ENCODE measurements at places on chromosomes 2 and 18.

- DNase-seq = no peak
Observed at GRCh38 chr2:6771634-6772611, 93.8 kb downstream of the CMPK2 start.

- DNase-seq = no peak
Observed at GRCh38 chr2:102015399-102015798, 23.6 kb downstream of the IL1R2 start.

DNA sequence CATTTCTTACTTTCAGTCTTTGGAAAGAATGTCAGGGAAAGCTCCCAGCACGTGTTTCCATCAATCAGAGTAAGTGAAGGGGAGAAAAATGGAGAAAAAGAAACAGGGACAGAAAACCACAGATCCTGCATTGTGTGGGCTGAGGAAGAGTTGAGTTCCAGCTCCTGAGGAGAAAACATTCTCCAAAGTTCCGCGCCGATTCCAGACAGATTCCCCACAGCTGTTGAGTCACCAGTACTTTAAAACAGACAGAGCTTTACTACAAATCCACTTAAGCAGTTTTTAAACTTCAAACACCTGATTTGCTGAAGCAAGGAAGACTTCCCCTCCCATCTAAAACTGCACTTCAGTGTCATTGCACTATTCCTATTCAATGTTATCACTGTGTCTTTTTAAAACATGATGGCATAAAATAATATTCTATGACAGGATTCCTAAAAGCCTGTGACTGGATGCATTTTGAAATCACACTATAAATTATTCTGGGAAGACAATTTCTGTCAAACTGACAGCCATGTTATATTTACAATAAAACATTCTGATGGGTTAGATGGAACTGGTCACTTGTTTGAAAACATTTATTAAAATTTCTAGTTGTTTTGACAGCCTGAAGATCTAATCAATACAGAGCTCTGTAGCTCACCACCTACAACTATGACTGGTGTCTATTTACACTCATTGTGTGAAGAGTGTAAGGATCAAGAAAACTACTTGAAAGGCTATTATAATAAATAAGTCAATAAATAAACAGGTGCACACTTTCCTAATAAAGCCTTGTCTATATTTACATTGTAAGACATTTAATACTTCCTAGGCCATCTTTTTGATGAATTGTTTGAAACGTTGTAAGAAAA, 40.9 kb downstream of the TCF4 start:
- no peak for DNase-seq

GRCh38 chr2:120314690-120315366, 31.1 kb upstream of the INHBB start:
- peak; percentile 41 for DNase-seq

DNA sequence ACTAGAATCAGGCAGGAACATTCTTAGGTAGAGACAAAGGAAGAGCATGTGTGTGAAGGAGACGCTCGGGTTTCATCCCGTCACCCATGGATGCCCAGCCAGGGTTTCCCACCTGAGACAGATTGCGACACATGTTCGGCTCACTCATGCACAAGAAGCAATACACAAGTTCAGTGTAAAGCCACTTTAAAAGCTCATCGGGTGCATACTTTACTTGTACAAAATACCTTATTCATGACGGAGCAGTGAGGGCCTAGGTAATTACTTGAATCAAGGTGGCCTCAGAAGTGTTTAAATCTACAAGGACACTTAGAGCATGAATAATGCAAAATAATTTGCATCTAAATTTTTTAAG, 42.0 kb downstream of the ZEB2 start:
- no peak for DNase-seq

DNA sequence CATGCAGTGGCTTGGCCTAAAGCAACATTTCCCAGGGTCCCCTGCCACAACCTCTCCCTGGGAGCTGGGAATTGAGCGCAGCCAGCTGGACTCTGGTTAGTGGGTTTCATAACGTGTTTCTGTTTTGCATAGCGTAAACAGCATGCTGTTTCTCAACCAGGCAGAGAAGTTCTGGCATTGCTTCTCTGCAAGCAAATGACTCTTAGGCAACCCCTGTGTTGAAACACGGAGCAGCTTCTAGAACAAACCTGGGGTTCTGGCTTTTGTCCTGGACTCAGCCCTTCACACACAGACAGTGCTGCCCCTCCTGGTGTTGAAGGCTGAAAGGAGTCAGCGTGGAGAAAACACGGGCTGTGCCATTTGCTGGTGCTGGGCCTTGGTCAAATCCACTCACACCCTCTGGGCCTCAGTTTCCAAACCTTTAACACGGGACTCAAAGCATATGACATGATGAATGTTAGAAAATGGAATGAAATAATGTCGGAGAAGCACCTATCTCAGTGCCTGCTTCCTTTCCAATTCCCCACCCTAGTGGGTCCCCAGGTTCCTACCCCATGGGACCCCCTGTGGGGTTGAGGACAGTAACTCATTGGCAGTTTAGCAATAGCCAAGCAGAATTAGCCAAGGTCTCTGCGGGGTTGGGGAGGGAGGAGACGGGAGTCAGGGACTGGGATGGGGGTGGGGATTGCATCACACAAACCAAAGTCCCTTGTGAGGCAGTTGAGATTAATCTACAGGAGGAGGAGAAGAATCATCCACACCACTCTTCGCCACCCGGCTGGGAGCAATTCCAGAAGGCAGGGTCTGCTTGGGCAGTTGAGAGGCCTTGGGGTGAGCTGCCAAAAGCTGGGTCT, 30.2 kb upstream of the IL1R2 start:
- DNase-seq = no peak

GRCh38 chr2:38850045-38850444, 25.7 kb downstream of the DHX57 start:
- no peak for DNase-seq

- DNase-seq = no peak
Observed at GRCh38 chr2:126616606-126617069, 39.3 kb upstream of the GYPC start.

GRCh38 chr18:6659963-6660725, 69.4 kb upstream of the ARHGAP28 start:
- no peak for DNase-seq

DNA sequence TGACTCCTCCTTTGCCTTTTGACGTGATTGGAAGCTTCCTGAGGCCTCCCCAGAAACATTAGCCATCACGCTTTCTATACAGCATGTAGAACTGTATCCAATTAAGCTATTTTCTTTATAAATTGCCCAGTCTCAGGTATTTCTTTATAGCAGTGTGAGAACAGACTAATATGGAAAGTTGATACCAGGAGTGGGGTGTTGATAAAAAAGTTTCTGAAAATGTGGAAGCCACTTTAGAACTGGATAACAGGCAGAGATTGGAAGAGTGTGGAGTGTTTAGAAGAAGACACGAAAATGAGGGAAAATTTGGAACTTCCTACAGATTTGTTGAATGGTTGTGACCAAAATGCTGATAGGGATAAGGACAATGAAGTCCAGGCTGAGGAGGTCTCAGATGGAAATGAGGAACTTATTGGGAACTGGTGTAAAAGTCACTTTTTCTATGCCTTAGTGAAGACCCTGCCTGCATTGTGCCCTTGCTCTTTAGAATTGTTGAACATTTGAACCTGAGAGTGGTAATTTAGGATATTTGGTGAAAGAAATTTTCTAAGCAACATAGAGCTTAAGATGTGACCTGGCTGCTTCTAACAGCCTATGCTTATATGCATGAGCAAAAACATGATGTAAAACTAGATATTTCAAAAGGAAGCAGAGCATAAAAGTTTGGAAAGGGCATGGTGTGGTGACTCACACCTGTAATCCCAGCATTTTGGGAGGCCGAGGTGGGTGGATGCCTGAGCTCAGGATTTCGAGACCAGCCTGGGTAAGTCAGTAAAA, 969.7 kb downstream of the DSC3 start:
- no peak for DNase-seq

- peak; percentile 25 for DNase-seq
Observed at GRCh38 chr2:234492717-234493485, 4.0 kb downstream of the ARL4C start.

DNA sequence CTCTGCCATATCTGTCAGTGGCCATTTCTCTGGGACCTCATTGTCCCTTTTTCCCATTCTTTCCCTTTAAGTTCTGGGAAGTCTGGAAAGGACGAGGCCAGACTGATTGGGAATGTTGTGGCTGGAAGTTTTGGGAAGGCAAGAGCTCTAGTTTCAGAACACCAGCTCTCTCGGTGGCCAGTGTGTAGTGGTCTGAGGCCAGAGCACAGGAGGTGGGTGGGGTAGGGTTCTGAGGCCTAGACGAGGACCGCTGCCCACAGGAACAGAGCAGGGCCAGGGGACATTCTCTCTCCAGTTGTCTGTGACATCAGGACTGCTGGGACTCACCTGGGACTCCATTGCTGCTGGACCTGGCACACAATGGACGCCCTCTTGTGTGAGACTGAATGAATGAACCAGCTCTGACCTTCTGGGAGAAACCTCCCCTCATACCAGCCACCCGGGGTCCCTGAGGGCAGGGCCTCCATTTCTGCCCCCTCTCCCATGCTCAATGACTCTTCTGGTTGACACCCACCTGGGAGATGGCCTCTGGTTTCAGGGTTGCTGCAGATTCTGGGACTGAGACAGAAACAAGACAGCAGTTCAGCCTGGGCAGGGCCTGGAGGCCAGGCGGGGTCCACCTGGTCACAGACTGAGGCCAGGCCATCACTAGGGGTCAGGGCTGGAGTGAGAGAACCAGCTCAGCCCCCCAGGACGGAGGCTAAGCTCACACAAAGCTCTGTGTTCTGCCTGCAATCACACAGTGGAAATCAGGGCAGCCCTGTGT, 8.4 kb upstream of the NPPC start:
- DNase-seq = no peak

DNA sequence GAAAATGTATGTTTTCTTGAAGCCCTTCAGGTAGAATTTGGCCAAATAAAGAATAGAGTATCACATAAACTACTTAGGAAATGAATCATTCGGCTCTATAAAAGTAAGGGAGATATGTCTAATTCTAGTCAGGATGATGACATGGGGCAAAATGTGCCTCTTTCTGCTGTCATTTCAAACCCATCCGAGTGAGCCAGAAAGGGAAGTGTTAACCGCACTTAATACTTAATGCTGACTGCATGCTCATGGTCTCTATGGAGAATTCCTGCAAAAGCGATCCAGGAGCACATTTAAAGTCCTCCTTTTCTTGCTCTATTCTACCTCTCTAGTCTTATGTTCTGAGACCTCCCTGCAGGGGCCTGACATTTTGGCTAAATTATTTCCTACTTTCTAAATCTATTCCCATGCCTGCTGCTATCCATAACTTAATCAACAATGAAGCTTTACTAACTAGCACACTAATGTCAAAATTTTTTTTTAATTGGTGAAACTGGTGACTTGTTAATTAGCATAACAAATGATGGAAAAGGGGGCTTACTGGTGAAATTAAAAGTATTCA, 127.4 kb downstream of the CDC42EP3 start:
- no peak for DNase-seq

GRCh38 chr2:56239437-56239836, 55.6 kb downstream of the CCDC85A start:
- no peak for DNase-seq

DNA sequence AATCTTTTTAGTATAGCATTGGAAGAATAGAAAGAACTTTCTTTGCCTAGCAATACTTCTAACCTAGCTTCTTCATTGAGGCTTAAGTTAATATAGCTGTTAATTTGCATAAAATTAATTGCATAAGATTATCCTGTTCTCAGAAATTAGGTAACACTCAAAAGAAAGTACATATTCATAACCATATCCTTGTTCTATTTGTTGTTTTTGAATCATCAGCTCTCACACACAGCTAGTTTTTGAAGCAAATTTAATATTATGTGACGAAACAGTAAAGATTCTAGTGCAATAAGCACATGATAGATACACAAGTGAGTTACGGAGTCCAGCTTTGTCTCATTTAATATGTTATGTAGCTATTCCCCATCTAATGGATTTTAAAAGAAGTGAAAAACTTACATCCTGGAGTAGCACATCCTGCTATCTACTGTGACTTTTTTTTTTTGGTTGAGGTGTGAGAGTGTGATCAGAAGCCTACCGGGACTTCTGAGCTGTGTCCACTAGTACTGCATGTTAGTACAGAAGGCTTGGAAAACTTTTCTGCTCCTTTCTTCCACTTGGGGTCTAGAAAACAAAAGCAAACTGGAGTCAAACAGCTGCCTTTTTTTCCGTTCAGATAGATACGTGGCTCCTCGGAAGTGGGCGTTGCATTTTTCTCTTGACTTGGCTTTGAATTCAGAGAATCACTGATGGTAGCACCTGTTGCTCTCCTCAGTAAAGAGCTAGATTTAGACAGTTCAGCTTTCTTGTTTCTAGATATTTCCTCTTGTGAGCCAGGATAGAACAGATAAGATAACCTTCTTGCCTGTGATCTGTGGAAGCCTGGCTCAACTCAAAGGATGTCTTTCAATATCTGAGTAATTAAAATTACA, 27.2 kb downstream of the KDM3A start:
- DNase-seq = peak; percentile 27

DNA sequence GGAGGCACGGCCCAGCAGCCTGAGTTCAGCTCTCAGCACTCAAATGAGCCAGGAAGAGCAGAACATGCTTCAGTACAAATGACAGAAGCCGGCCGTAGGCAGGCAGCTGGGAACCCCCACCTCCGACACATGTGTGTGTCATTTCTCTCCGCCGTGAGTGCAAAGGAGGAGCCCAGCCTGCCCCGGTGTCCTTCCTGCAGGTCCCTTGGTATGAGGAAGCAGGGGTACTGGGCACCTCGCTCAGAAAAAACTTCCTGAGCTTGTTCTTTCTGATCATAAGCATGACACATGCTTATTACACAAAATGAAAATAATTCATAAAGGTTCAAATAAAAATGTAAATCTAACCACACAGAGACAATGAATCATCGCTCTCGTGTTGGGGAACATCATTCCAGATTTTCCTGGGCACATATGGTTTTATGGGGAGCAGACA, 35.3 kb downstream of the KCNF1 start:
- no peak for DNase-seq

DNA sequence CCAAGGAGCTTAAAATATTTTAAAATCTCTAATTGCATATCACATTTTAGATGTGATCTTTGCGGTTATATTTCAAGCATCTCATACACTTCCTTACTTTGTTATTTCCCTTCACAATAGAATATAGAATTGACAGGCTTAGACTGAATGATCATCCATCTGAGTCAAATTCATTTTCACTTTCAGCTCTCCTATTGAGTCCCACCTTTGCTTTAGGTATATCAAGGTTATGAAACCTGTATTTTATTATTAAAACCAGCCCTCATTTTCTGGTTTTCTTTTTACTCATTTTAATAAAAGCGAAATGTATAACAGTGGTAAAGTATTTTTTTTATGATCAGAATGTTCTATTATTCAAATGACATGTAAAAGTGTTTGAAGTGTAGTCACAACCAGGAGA, 162.9 kb upstream of the KYNU start:
- no peak for DNase-seq

All from CD4-positive, alpha-beta T cell treated with Interleukin-6 at 100 ng/mL for 8 hours (primary cell).